ENCODE measurements at places on chromosomes 1 and 21. TPM values are rescaled to one million over a fixed set of nuclear protein-coding genes. Genes with fewer than 3 reads are reported as not detected.
A peak's percentile ranks its signal among the peaks of the same experiment; 100 is the strongest.

DNA sequence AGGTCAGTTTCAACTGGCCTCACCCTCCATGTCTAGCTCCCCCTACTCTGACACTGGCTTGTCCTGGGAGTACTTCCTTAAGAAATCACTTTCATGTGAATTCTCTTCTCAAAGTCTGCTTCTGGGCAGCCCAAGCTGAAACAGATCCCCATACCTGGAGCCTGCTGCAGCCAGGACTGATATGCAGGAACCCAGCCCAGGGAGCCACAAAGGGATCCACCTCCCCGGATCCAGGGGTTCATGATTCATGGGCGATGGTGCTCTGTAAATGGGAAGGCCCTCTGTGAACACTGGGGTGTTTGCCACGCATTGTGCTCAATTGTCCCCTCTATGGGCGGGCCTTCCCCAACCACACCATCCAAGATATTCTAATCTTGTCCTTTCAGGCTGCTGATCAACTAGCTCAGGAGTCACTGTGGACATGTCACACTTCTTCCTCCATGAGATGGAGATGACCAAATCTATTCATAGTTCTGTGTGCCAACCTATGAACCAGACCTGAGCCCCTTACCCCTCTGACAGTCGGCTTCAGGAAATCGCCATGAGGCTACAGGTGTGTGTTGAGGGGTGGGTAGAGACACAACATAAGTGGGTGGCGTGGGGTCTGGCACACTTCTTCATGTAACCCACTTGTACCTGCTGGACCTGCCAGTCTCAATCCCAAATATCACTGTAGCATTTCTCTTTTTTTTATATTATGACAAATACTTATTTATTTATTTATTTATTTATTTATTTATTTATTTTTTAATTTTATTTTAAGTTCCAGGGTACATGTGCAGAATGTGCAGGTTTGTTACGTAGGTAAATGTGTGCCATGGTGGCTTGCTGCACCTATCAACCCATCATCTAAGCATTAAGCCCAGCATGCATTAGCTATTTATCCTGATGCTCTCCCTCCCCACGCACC is 41.8 kb downstream of the RUNX3 start:
- no peak for DNase-seq

DNA sequence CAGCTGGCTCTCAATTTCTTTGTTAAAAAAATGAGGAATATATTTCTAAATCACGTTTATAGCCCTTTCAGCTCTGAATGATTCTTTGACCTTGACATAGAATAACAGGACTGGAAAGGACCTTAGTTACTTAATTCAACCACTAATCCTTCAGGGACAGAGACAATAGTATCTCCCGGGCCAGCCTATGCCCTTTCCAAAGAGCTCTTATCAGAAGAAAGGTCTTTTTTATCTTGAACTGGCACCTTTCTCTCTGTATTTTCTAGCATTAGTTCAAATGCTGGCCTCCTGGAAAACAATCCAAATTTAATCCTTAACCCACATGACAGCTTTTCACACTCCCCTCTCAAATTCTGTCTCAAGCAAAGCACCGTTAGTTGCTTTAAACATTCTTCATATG is 44.8 kb upstream of the FBXO28 start:
- no peak for DNase-seq

DNA sequence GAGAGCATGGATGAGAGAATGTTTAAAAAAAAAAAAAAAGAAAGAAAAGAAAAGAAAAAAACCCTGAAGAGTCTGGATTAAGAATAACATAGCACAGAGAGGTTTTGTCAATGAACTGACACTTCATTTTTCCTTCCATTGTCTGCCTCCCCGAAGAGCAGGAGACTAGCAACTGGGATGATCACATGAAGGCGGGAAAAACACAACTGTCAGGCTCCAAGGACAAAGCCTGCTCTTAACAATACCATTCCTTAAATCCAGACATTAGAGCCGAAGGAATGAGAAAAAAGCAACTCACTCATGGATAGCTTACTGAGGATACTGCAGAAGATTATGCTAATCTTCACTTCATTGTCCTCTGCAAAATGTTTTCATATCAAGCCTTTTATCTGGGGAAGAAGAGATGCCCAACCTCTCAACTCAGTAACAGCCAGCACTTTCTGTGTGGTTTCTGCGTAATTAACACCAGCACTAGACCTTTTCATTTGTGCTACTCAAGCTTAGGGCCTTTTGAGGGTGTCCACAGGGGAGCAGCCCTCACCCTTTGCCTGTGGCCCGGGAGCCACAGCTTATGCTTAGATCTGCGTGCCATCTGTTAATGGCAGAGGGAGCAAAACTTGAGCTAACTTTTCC is 182.3 kb downstream of the BARHL2 start:
- no peak for DNase-seq

DNA sequence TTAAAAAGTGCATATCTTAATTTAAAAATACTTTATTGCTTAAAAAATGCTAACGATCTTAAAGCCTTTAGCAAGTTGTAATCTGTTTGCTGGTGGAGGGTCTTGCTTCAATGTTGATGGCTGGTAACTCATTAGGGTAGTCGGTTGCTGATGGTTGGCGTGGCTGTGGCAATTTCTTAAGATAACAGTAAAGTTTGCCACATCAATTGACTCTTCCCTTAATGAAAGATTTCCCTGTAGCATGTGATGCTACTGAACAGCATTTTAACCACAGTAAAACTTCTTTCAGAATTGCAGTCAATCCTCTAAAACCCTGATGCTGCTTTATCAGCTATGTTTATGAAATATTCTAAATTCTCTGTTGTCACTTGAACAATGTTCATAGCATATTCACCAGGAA is 6.8 kb upstream of the SAMD13 start:
- no peak for DNase-seq

GRCh38 chr1:41500378-41500777 is 15.9 kb upstream of the EDN2 start:
- DNase-seq = no peak

GRCh38 chr1:61605607-61606321 is 119.2 kb downstream of the TM2D1 start:
- DNase-seq = no peak

DNA sequence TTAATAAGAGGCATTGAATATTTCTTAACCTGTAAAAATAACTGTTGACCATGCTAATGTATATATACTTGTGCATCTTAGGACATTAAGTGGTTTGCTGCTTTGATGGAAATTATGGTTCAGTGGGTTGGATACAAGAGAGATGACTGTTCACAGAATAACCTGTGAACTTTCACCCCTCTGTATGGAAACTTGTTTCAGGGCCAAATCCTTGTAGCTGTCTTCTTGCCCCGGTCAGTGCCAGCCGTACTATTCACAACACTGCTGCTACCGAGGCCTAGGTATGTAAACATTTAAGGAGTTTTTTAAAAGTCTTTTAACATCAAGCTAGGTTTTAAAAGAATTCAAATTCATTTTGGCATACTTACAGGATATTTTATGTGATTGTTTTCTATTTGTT is 16.1 kb downstream of the DONSON start:
- no peak for DNase-seq

- no peak for DNase-seq
These were observed 127.3 kb downstream of the CAMTA1 start for GRCh38 chr1:6912518-6912917.

- no peak for DNase-seq
These were observed 413.0 kb downstream of the NEGR1 start for GRCh38 chr1:71869326-71869725.

DNA sequence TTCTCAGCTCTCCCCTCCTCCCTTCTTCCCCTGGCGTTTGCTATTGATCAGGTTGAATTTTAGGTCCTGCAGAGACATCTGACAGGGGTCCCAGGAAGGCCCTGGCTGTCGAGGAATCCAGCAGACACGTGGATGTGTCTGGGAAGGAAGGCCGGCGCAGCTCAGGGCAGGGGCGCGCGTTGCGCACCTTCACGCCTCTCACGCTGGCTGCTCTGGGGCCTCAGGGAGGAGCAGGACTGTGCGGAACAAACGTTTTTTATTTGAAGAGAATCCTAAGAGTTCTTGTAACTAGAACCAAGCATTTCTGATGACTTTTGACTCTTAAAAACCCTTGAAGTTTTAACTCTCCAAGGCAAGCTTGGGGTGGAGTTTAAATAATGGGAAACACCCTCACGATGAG is 54.2 kb downstream of the SLC37A1 start:
- no peak for DNase-seq

GRCh38 chr1:38332649-38333310 is 286.2 kb upstream of the POU3F1 start:
- no peak for DNase-seq

- no peak for DNase-seq
These were observed 71.1 kb downstream of the IER5 start for GRCh38 chr1:181159451-181160140.

GRCh38 chr1:180231506-180231921 is 1.4 kb downstream of the LHX4 start:
- no peak for DNase-seq

DNA sequence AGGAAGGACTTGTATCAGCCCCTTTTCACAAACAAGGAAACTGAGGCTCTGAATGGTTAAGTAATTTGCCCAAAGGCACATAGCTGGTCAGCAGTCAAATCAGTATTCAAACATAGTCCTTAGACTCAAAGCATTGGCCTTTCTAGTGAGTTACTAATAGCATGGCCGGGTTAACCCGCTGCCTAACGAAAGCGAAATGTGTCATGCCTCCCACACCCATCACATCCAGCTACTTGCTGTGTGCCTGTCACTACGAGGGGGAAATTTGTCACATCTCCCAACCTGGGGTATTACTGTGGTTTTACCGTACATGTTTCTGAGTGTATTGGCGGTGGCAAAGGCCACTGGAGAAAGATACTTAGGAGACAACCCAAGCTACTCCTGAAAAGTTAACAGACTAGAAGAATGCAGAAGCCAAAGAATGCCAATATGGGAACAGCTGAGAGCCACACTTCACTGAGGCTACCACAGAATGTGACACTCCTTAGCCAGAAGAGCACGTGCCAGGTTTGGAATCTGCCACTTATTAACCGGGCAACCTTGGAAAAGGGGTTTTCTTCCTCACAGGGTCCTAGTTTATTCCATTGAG is 363.5 kb downstream of the KCNH1 start:
- no peak for DNase-seq

- no peak for DNase-seq
These were observed 240.4 kb downstream of the SDCCAG8 start for GRCh38 chr1:243496187-243496646.

GRCh38 chr1:163361123-163361934 is 39.6 kb downstream of the NUF2 start:
- no peak for DNase-seq

DNA sequence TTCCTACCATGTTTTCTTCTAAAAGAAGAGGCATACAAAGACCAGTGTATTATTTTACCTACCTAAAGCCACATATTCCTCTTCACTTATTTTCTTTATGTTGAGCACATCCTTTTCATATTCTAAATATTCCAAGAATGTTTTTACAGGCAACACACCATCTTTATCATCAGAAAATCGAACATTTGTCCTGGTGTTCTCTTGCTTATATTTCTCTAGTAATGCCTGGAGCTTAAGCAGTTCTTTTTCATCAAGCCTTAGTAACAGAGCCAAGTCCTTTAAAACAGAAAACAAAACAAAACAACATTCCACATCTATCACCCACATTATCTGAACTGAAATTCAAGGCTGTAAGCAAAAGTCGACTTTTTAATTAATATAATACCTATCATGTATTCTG is 88.7 kb downstream of the IARS2 start:
- no peak for DNase-seq

GRCh38 chr21:32035617-32036016 is 162.8 kb downstream of the HUNK start:
- DNase-seq = no peak

DNA sequence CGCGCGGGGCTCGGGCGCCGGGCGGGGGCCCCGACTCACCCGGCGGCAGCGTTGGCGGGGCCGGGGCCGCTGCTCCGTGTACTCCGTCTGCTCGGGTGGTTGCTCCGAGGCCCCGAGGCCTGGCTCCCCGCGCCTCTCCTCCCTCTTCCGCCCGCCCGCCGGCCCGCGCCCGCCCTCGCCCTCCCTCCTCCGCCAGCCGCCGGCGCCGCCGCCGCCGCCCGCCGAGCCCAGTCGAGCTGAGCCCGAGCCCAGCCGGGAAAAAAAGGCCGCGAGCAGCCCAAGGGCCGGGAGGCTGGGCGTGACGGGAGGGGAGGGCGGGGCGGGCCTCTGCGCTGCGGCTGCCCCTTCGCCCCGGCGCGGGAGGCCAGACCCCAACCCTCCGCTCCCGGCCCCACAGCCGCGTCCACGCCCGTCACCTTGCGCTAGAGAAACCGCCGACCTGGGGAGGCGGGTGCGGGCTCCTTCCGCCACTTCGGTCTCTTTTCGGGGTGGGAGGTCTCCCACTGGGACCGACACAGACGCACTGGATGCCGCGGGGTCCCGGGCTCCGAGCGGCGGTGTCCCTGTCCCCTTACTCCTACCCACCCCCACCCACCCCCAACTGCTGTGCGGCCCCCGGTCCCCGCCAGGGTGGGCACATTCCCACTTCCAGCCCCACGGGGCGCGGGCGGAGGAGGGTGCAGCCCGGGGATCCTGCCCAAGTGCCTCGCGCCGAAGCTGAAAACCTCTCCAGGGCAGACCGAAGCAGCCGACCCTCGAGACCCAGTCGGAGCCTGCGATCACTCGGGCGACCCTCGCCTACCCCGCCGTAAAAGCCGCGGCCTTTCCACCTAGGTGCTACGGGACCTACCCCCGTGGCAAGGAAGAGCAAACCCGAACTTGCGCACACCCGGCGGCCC is at the start of gene CERS2:
Gene CERS2 (minus strand): TSS at position 256 of the 899 bp plus-strand sequence. CDS start 5,745 bp downstream, outside the sequence.
- peak; percentile 68 for DNase-seq

- DNase-seq = no peak
These were observed 23.6 kb upstream of the TTLL10 start for GRCh38 chr1:1150100-1150499.

DNA sequence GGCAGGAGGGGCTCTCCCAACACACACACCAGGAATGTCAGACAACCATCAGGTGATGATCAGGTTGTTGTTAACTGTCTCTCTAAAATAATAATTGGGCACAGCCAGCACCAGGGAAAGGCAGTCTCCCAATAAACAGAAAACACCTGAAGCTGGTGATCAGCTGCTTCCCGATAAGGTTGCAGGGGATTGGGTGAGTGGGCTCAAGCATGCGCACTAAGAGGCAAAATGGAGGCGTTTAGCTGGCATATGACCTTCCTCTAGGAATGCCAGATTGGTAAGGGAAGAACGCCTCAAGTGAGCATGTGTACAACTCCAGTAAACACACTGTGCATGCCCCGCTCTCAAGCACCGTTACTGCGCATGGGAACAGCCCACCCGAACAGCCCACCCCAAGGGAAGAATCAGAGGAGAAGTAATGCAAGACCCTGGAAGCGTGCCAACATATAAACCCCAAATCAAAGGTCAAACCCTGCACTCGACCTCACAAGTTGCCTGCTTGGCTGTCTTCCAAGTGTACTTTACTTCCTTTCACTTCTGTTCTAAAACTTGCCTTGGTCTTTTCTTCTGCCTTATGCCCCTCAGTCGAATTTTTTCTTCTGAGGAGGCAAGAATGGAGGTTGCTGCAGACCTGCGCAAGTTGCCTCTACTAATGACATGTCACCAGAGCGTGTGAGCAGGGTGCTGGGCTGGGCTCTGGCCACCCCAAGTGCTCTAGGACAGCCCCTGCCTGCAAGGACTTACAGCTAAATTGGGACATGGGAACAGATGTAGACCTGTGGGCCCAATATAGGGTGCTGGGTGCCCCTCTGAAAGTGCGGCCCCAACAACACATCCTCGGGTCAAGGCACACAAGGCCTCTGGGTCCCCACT is 200.8 kb downstream of the RHOU start:
- no peak for DNase-seq

UCHL5 gene
- 38.7 TPM for total RNA-seq

SLAMF8 gene
- not detected for total RNA-seq

REN gene
- not detected for total RNA-seq
